Kidney tubule cell (primary cell): ENCODE measurements at places on chromosomes 1 and 21.

GRCh38 chr1:230537456-230537855, 104.8 kb upstream of the COG2 start:
- no peak for DNase-seq

DNA sequence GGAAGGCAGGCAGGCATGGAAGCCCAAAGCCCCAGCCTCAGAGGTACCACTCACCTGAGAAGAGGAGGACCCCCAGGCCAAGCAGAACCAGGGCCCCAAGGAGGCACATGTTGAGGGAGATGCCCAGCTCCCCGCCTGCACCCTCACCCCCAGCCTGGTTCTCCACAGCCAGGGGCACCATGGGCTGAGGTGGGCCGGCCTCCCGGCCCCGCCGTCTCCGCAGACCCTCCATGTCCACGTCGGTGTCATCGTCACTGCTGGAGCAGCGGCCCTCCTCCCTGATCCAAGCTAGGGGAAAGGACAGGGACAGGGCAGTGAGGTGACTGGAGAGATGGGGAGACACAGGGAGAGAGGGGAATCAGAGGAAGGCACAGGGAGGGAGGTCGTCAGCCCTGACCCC, 7.8 kb downstream of the PBXIP1 start:
- DNase-seq: no peak

DNA sequence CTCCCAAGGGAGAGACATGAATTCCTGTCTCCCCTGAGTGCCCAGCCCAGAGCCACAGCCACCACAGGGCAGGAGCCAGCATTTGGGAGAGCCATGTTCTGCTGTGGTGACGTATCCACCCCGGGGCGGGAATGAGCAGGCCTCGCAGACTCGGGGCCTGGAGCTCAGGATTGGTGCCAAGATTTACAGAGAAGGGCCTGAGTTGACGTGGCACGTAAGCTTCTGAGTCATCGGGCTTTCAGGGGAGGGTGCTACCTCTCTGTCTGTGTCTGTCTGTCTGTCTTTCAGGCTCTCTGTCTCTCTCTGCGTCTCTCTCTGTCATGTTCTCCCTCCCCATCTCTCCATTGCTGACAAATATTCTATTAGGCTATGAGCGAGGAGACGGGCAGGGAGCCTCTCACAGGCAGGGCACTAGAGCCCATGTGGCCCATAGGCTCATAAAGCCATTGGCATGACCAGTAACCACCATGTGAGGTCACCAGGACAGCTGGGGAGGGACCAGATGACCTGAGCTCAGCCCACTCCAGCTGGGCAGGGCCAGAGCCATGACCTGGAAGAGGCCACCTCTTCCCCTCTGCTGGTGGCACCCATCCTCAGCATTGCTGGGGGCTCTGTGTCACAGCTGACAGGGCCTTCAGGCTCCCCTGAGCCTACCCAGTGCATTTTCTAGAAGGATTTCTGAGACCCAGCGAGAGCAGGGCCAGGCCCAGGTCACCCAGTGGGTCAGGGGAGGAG, 300.0 kb upstream of the VAMP3 start:
- peak; percentile 98 for DNase-seq

- no peak for DNase-seq
These were observed 85.7 kb downstream of the DMRTB1 start for GRCh38 chr1:53544728-53545515.

- DNase-seq: no peak
These were observed 61.5 kb downstream of the PEX14 start for GRCh38 chr1:10536133-10536770.

DNA sequence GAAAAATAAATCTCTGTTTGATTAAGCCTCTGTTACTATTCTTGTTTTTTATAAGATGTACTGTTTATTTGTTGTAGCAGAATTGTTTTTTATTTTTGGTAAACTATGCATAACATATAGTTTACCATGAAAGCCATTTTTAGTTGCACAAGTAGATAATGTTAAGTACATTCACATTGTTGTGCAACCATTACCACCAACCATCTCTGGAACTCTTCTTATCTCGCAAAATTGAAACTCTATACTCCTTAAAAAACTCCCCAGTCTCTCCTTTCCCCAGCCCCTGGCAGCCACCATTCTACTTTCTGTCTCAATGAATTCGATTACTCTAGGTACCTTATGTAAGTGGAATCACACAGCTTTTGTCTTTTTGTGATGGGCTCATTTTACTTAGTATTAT, 27.4 kb upstream of the UHMK1 start:
- DNase-seq: no peak

DNA sequence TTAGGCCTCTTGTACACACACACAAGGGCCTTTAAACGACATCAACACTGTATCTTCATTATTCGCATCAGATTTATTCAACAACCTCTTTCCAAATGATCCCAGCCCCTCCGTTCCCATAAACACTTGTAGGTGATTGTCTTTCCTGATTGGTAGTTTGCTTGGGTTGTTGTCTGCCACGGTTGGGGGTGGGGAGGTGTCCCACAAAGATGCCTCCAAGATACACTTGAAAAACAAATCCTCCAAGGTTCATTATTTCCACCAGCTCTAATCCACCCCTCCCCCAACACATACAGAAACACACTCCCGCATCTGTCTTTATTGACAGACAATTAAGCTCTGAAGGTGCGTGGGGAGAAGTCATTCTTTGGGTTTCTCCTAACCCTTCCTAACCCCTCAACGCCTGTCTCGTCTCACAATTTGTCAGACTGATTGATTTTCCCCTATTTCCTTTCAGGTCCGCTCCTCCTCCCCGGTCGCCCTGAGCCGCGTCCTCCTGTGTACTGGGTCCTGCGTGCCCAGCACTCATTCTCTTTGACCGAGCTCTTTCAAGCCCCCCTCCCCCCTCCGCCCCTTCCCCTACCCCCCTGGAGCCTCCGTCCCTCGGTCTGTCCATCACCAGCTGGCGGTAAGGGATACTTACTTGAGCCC, 1.4 kb downstream of the WDR26 start:
- DNase-seq: peak; percentile 13

GRCh38 chr1:66276218-66276617, 257.7 kb upstream of the SGIP1 start:
- no peak for DNase-seq

DNA sequence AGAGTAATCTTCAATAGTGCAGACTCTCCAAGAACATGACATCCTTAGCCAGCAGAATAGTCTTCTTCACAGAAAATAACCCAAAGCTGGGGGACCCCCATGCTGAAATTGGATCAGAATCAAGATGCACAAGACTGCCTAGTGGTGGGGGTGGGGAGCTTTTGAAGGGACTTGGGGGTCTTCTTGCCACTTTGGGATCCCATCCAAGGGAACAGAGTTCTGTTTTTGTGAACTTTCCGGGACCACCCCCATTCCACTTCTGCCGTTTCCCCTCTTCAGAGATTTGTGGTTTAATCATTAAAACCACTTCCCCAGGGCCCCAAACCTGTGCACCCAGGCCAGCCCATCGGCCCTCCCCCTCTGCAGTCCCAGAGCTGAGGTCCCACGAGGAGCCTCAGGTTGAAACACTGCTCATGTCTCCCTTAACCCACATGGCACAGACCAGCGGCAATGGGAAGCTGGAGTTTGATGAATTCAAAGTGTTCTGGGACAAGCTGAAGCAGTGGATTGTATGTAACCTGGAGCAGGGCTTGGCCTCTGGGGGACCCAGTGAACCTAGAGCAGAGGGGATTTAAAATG, 44.9 kb downstream of the CAPN9 start:
- no peak for DNase-seq

DNA sequence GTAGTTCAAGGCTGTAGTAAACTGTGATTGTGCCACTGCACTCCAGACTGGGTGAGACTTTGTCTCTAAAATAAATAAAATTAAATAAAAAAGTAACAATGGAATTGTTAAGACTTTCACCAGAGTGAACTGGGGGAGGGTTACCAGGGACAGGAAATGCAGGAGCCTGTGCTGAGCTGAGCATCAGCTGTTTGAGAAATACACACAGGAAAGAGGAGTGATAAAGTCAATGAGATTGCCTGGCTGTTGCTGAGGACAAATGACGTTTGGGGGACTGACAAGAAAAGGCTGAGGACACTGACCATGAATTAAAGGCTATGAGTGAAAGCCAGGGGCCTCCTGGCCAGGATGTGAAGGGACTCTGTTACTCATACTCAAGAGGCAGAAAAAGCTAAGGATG, 226.3 kb downstream of the SETD4 start:
- no peak for DNase-seq

GRCh38 chr1:205191622-205192021, 19.9 kb downstream of the DSTYK start:
- DNase-seq: no peak

DNA sequence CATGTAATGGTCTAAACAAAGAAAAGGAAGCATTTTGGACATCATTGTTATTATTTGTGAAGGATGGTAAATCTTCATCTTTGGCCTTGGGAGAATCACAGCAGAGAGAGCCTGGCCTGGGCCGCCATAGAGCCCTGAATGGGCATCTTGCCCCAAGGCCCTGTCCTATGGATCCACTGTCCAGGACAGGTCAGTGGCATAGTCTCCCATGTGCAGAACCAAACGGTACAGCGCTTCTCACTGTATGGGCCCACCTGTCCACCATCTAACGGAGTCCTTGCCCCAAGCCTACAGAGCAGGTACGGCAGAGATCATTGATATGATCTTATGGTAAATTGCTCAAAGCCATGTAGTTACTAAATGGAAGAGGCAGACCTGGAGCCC, 185.7 kb downstream of the FOXD2 start:
- DNase-seq: no peak
